ENCODE measurements at places on chromosomes 7 and 10. TPM values are rescaled to one million over a fixed set of nuclear protein-coding genes. Genes with fewer than 3 reads are reported as not detected.
A peak's percentile ranks its signal among the peaks of the same experiment; 100 is the strongest.

- H3K27ac ChIP-seq, result no peak overlapping the region
- peak; percentile 74 for DNase-seq
- H3K4me3 ChIP-seq, result no peak overlapping the region
- no peaks in the 10 kb centered on the region for H3K27me3 ChIP-seq
Measured at GRCh38 chr10:70925377-70926225, 37.2 kb upstream of the PCBD1 start.

- DNase-seq, result no peak
- H3K27me3 ChIP-seq, result peaks cover 18% of the 10 kb centered on the region
- no peak overlapping the region for H3K27ac ChIP-seq
- H3K4me1 ChIP-seq, result no peaks in the 10 kb centered on the region
Measured at GRCh38 chr7:1257863-1258262, 25.2 kb downstream of the UNCX start.

GRCh38 chr10:73110345-73110849 lies at the start of gene NUDT13:
TSS of gene NUDT13 (plus strand) at chr10:73110455. CDS start at chr10:73114366, 3,911 bp downstream.
- no peaks in the 10 kb centered on the region for H3K27me3 ChIP-seq
- H3K4me3 ChIP-seq, result peak within 1 kb of the TSS; percentile 86
- peaks cover 14% of the 10 kb centered on the region for H3K36me3 ChIP-seq
- peak within 1 kb of the TSS; percentile 91 for H3K27ac ChIP-seq
- peak; percentile 19 for DNase-seq
- H3K4me1 ChIP-seq, result peaks cover 15% of the 10 kb centered on the region

GRCh38 chr7:136150311-136150710 lies 173.2 kb upstream of the MTPN start:
- no peak overlapping the region for H3K27ac ChIP-seq
- no peaks in the 10 kb centered on the region for H3K36me3 ChIP-seq
- no peak overlapping the region for H3K4me3 ChIP-seq
- DNase-seq, result no peak

The NEUROG3 gene
- 0.39 TPM for total RNA-seq

The AMPH gene
- total RNA-seq, result 0.07 TPM

DNA sequence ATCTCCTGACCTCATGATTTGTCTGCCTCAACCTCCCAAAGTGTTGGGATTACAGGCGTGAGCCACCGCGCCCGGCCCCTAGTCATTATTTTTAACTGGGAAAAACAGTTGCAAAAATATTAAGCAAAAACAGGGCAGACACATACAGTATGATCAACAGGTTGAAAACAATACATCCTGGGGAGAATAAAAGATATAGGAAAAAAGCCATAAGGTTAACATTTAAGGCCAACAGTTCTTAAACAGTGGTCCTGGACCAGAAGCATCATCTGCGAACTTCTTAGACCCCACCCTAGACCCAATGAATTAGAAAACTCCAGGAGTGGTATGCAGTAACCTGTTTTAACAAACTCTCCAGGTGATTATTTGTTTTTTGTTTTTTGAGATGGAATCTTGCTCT lies 6.5 kb downstream of the UBE2H start:
- no peaks in the 10 kb centered on the region for H3K27me3 ChIP-seq
- H3K36me3 ChIP-seq, result peaks cover 1% of the 10 kb centered on the region
- H3K4me1 ChIP-seq, result peaks cover 24% of the 10 kb centered on the region

- peaks cover 17% of the 10 kb centered on the region for H3K36me3 ChIP-seq
- H3K4me1 ChIP-seq, result peaks cover 52% of the 10 kb centered on the region
- H3K27me3 ChIP-seq, result no peaks in the 10 kb centered on the region
- no peak overlapping the region for H3K27ac ChIP-seq
- no peak for DNase-seq
Measured at GRCh38 chr10:100986623-100986951, 710 bp downstream of the MRPL43 start.

DNA sequence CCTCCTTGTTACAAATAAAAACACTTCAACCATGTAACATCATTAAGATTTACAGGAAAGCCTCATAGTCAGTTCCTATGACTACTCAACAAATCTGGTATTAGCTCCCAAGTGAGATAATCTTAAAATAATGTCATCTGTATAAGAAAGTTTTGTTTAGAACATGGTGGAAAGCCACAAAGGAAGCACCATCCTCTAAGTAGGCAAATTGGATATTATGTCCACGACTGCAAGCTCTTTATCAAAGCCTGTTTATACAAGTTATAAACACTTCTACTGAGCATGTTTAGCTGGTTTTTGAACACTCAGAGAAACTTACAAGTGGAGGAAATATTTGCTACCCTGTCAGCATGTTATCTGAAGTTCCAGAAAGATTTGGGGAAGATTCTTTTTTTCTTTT lies 349.8 kb downstream of the ARL4A start:
- H3K4me3 ChIP-seq, result no peak overlapping the region
- no peak overlapping the region for H3K27ac ChIP-seq
- H3K4me1 ChIP-seq, result no peaks in the 10 kb centered on the region
- no peaks in the 10 kb centered on the region for H3K27me3 ChIP-seq

DNA sequence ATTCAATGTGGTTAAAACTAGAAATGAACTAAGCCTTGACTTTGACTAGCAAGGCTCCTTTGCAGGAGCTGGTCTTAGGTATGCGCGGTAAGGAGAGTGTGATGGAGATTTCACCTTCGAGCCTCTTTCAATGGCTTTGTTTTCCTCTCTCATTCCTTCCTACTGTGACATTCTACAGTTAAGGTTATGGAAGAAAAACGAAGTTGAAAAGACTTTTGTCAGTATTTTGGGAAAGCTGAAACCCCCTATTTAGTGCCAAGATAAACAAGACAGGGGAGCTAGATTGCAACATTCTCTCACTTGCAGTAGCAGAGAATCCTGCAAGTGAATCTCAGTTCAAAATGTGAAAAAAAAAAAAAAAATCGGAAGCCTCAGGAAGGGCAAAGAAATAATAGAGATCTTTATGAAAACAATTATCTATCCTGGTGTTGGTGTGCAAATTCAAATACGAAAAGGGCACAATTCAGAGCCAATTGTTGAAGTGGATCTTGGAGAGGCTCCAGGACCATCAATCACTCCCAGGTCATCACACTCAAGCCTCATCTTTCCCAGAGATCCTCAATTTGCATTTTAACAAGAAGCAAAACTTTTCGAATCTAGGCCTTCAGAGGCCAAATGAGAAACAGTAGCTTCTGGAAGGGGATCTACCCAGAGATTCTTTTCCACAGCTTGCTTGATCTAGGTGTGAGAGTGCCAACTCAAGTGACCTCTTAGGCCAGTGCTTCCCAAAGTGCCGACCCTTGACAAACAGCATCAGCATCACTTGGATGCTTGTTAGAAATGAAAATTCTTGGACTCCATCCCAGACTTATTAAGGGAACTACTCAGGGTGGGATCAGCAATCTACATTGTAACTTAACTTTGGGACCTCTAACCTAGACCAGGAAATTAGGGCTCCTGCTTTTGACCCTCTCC lies 163.8 kb downstream of the INHBA start:
- no peak for DNase-seq
- no peaks in the 10 kb centered on the region for H3K36me3 ChIP-seq
- no peak overlapping the region for H3K27ac ChIP-seq
- no peaks in the 10 kb centered on the region for H3K4me1 ChIP-seq

DNA sequence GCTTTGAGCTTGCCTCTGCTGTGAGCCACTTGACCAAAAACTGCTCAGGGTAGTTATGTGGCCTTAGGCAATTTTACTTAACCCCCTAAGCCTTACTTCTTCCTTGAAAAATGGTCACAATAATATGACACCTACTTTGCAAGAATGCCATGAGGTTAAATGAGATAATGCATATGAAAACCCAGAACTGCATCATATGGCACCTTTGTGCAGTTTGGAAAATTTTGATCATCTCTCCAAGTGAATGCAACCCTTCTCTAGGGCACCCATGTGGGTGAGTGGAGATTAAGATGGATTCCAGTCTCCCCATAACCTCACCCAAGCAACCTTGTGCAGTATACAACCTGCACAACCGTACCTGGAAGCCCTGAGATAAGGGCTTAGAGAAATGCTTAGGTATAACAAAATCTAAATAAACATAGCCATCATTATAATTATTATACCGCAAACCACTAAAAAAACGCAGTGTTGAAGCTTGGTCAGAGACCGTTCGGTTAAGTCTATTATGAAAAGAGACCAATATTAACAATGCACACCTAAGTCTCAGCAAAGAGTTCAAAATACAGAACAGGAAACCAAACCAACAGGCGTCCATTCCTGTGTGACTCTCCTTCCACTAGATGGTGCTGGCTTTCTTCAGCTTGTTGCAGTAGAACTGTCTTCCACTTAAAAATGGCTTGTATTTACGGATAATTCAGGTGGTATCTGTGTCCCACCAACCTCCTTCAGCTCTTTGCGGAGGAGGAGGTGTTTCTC lies 21.0 kb upstream of the ASB15 start:
- H3K27me3 ChIP-seq, result peaks cover 24% of the 10 kb centered on the region
- H3K27ac ChIP-seq, result no peak overlapping the region
- DNase-seq, result no peak
- no peak overlapping the region for H3K4me3 ChIP-seq

The MBLAC1 gene
- total RNA-seq, result 3.4 TPM

DNA sequence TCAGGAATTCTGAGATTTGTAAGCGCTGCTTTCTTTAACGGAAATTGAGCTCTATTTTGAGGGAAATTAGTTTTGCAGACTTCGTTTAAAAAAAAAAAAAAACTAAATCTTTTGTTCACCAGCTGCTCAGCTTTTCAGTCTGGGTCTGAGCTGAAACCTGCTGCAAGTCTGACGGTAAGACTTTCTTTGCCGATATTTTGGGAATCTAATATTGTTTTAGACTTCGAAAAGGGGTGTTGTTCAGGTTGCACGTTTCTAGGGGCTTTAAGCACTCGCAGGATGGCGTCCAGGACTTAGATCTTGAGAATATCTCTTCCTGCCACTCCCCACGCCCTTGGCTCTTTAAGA lies 1.8 kb upstream of the MEOX2 start:
- DNase-seq, result no peak
- no peak overlapping the region for H3K4me3 ChIP-seq
- H3K27ac ChIP-seq, result no peak overlapping the region
- H3K4me1 ChIP-seq, result peaks cover 5% of the 10 kb centered on the region
- H3K27me3 ChIP-seq, result peaks cover 32% of the 10 kb centered on the region
- peaks cover 3% of the 10 kb centered on the region for H3K36me3 ChIP-seq

Data from activated T-cell treated with anti-CD3 and anti-CD28 coated beads, Interleukin-2, amount 50 U/mL, for 72 hours (primary cell).